Mammary epithelial cell (primary cell): ENCODE measurements at places on chromosomes 5 and 9. TPM values are rescaled to one million over a fixed set of nuclear protein-coding genes. Genes with fewer than 3 reads are reported as not detected.

The GLRA1 gene
- polyA plus RNA-seq: not detected

The DRD1 gene
- polyA plus RNA-seq: not detected

- peak; percentile 89 for DNase-seq
Measured at GRCh38 chr5:177494346-177495195, 2.8 kb downstream of the PDLIM7 start.

DNA sequence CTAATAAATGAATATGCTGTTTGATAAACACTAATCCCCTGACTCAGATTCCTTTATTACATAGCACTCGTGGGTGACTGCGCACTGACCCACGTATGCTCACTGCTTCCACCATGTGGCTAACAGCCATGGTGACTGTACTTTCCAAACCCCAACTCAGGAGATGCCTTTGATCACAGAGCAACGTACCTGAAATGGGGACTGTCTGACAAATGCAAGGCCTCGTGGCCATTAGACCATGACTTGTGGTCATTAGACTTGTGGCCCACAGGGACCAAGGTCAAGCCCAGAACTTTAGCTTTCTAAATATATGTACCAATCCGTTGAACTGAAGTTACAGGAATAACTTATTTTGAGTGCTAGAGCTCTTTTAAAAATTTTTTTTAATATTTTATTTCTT, 46.6 kb downstream of the CYFIP2 start:
- DNase-seq: peak; percentile 47

DNA sequence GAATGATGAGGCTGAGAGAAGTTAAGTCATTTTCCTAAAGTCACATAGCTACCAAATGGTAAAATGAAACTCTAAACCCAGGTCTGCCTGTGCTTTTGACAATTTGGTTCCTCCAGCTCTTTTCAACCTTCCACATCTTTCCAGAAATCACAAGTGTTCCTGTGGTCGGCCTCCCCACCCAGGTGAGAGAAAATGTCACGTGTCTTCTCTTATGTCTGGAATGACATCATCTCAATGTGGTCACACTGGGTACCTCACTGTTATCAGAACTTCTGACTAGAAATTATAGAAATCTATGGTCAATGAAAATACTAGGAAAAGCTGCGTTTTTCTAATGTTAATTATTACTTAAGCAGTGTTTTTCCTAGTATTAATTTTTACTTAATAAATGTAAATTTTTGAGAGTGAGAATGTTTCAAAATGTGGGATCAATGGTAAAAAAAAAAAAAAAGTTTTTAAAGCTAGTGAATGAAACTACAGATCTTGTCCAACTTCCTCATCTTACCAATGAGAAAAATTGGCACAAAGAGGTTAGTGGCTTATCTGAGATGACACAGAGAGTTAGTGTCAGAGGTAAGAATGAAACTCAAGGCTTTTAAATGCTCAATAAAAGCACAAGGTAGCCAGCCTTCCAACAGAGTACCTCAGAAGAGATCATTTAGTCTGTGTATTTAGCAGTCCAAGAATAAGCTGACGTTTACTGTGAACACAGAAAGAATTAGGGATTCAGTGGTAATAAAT, 228.7 kb upstream of the NR4A3 start:
- DNase-seq: no peak

GRCh38 chr5:109688630-109688969, 1.1 kb upstream of the MAN2A1 start:
- no peak for DNase-seq
